ENCODE measurements at places on chromosomes 3 and 15. TPM values are rescaled to one million over a fixed set of nuclear protein-coding genes. Genes with fewer than 3 reads are reported as not detected.
A peak's percentile ranks its signal among the peaks of the same experiment; 100 is the strongest.

DNA sequence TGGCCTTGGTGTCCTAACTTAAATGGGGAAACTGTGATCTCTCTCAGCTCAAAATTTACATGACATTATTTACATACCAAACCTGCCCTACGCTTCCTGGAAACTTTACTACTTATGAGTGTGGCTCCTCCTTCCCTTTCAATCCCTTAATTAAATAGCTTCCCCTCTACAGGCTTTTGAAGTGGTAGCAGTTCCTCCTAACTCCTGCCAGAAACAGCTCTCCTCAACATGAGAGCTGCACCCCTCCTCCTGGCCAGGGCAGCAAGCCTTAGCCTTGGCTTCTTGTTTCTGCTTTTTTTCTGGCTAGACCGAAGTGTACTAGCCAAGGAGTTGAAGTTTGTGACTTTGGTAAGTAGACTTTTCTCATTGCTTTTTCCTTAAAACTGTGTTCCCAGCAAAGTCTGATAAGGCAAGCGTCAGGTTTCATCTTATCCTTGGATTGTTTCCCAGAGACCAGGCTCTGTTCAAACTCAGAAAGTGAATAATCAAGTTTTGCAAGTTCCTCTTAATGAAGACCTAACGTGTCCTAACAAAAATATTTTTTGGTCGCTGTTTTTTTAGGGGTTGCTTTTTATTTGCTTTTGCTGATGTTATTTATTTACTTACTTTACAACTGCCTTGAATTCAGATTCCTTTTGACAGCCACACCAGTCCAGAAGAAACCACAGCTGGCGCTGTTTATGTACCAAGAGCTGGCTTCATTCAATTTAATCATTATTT lies at the start of gene ACP3:
Gene ACP3 (plus strand): TSS at position 179 of the 720 bp plus-strand sequence. CDS start 50 bp downstream, at position 229.
- DNase-seq = no peak
- H3K36me3 ChIP-seq = no peaks in the 10 kb centered on the region
- peak within 1 kb of the TSS; percentile 40 for H3K27ac ChIP-seq

DNA sequence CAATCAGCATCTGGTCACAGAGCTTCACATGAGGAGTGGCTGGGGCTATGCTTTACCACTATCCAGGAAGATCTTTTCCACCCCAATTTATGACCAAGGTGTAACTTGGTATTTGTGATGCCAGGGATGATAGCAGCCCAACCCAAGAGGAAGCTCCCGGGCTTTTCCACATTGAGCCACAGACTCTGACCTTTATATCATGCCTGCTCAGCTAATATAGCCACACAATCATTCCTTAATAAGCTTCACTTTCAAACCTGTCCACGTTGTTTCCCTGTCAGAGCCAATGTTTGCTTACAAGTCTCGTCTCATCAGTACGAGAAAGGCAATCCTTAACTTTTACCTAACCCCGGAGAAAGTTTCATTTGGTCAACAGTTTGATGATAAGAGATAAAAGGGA lies 330.9 kb downstream of the SHQ1 start:
- H3K4me1 ChIP-seq = no peaks in the 10 kb centered on the region
- no peak for DNase-seq

DNA sequence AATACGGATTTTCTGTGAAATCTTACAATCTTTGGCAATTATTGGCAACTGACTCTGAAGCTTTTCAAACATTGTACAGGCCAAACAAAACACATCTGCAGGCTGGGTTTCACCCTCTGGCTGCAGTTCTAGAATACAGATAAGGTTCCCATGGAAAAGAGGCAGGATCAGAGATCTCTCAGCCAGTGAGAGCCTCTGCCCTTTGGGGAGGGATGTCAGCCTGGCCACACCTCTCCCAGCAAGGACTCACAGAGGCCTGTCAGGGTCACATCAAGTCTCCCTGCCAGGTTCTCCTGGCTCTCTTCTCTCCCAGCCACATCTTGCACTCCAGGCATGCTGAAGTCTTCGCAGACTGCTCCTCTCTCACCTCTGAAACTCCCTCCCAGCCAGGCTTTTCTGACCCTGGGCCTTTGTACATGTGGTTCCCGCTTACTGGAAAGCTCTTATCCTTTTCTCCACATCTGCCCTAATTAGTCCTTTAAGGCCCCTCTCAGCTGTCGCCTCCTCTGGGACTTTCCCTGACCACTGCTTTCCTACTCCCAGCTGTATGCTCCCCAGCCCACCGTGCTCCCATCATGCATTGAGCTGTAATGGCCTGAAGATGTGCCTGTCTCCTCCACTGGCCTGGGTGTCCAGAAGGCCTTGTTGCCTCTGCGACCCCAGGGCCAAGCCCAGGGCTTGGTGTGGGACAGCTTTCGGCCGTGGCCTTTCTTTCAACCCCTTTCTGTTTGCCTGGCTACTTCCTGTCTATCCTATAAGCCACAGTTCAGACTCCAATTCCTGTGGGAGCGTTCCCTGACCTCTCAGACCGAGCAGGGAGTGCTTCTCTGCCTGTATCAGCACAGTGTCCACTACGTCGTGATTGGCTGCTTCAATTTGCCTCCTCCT lies 4.3 kb downstream of the RBP1 start:
- H3K27ac ChIP-seq = peak overlapping the region; percentile 93
- no peaks in the 10 kb centered on the region for H3K27me3 ChIP-seq
- H3K4me1 ChIP-seq = peaks cover 80% of the 10 kb centered on the region
- peaks cover 5% of the 10 kb centered on the region for H3K36me3 ChIP-seq
- no peak for DNase-seq
- H3K4me3 ChIP-seq = no peak overlapping the region

GRCh38 chr3:85667744-85668143 lies 709.0 kb downstream of the CADM2 start:
- H3K27ac ChIP-seq = no peak overlapping the region
- no peaks in the 10 kb centered on the region for H3K36me3 ChIP-seq
- no peak overlapping the region for H3K4me3 ChIP-seq
- no peaks in the 10 kb centered on the region for H3K27me3 ChIP-seq
- no peaks in the 10 kb centered on the region for H3K4me1 ChIP-seq
- DNase-seq = no peak

DNA sequence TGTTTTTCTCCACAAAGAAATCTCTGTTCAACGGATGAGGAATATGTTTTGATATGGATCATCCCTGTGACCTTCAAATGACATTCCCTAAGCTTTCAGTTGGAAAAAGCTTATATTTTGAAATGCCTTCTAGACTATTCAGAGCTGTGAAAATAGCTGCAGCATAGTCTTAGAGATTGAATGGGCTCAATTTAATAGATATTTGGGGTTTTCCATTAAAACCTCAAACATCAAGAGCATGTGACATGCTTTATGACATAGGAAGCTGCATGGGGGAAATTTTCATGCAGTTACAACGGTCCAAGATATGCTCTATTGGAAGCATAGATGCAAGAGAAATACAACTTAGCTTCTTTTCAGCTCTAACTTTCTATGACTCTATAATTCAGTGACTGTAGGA lies 102.8 kb downstream of the LSAMP start:
- H3K4me3 ChIP-seq = no peak overlapping the region
- no peak overlapping the region for H3K27ac ChIP-seq
- DNase-seq = no peak
- no peaks in the 10 kb centered on the region for H3K4me1 ChIP-seq
- no peaks in the 10 kb centered on the region for H3K27me3 ChIP-seq
- no peaks in the 10 kb centered on the region for H3K36me3 ChIP-seq

DNA sequence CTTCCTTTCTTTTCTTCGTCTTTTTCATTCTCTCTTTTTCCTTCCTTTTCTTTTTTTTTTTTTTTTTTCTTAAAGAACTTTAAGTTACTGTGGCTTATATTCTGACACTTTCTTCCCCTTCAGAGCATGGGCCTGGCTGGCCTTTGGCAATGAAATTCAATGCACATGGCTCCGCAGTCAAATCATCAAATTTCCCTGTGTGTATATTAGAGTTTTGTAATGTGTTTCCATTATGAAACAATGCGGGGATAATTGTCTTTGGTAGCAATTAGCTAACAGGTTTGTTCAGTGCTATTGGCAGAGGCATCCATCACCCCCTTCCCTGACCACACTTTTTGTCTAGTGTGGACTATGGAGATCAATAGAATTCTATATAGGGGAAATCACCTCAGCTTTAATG lies 80.5 kb downstream of the CDIN1 start:
- H3K4me1 ChIP-seq = no peaks in the 10 kb centered on the region
- no peaks in the 10 kb centered on the region for H3K27me3 ChIP-seq
- H3K36me3 ChIP-seq = no peaks in the 10 kb centered on the region

GRCh38 chr3:70926835-70927234 lies 614.4 kb upstream of the MDFIC2 start:
- H3K4me1 ChIP-seq = no peaks in the 10 kb centered on the region
- no peaks in the 10 kb centered on the region for H3K36me3 ChIP-seq
- H3K27me3 ChIP-seq = no peaks in the 10 kb centered on the region
- H3K27ac ChIP-seq = no peak overlapping the region
- DNase-seq = no peak
- H3K4me3 ChIP-seq = no peak overlapping the region

GRCh38 chr15:48566668-48567067 lies 78.8 kb downstream of the FBN1 start:
- no peaks in the 10 kb centered on the region for H3K36me3 ChIP-seq
- DNase-seq = no peak
- H3K4me1 ChIP-seq = peaks cover 3% of the 10 kb centered on the region
- H3K27me3 ChIP-seq = no peaks in the 10 kb centered on the region

GRCh38 chr3:33940149-33940548 lies 141.7 kb downstream of the PDCD6IP start:
- H3K27me3 ChIP-seq = no peaks in the 10 kb centered on the region
- H3K27ac ChIP-seq = no peak overlapping the region
- H3K4me3 ChIP-seq = no peak overlapping the region
- H3K36me3 ChIP-seq = no peaks in the 10 kb centered on the region
- DNase-seq = no peak
- H3K4me1 ChIP-seq = no peaks in the 10 kb centered on the region

DNA sequence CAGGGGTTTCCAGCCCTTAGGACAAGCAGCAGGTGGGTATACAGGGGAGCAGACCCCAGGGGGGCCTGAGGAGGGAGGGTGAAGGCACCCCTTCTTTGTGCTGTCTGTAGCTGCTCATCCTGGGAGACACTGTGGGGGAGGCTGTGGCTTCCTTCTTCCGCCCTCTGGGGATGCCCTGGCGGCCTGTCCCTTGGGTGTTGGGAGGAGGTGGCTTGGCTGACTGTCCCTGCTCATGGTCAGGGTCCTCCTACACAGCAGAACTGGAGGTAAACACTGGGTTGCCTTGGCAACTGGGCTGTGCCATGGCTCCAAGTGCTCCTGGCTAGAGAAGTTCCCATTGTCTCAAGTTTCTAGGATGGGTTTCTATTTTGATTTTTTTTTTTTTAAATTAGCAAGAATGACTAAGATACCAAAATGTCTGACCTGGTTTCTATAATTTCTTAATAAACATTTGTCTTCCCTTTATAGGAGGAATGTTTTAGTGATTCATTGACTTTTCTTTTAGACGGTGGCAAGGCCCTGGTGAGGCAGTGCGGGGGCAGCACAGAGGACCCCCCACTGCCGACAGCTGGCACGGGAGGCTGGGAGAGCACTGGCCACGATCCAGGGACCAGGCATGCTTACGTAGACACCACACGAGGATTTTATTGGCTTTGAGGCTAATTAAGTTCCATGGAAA lies 12.4 kb downstream of the KLF13 start:
- DNase-seq = no peak
- no peak overlapping the region for H3K4me3 ChIP-seq
- peak overlapping the region; percentile 71 for H3K27ac ChIP-seq
- H3K27me3 ChIP-seq = no peaks in the 10 kb centered on the region

DNA sequence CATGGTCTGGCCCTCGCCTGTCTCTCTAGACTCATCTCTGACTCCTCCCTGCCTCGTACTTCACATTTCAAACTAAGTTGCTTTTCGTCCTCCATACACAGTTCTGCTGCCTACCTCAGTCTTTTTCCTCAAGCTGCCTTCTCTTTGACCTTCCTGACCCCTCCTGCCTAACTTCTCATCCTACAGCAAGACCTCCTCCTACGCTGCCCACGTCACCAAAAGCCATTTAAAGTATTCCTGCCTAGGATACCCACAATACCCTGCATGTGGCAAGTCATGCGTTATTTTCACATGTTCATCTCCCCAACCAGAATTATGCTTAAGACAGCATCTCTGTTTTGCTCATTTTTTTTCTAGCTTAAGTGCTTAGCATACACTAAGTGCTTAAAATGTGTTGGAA lies 56.7 kb downstream of the LHFPL4 start:
- H3K4me1 ChIP-seq = peaks cover 19% of the 10 kb centered on the region
- no peak overlapping the region for H3K27ac ChIP-seq
- H3K4me3 ChIP-seq = no peak overlapping the region
- DNase-seq = no peak
- peaks cover 23% of the 10 kb centered on the region for H3K36me3 ChIP-seq

DNA sequence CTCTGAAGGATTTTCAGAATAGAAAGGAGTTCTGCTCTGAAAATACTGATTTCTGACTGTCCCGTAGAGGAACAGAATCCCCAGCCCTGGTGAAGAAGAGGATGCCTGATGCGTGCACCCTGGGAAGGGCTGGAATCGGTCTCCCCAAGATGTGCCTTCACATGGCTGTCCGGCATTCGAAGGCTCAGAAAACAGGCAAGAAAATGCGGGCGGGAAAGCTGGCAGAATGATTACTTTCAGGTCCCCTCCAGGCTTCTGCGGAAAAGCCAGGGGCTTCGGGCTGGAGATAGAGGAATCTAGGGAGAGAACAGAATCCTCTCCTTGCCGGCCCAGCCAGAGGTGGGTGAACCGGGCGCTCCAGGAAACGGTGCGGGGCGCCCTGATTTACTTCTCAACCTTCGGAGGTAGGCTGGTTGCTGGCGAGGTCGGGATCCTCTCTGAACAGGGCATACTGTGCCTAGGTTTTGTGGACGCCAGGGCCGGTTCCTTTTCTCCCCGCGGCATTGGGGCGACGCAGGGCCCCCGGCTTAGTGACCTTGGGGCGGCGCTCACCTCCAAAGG lies 2.5 kb downstream of the FOXL2NB start:
- H3K4me3 ChIP-seq = peak overlapping the region; percentile 33
- no peak for DNase-seq
- H3K36me3 ChIP-seq = no peaks in the 10 kb centered on the region
- H3K27me3 ChIP-seq = peaks cover 76% of the 10 kb centered on the region
- H3K4me1 ChIP-seq = peaks cover 45% of the 10 kb centered on the region

DNA sequence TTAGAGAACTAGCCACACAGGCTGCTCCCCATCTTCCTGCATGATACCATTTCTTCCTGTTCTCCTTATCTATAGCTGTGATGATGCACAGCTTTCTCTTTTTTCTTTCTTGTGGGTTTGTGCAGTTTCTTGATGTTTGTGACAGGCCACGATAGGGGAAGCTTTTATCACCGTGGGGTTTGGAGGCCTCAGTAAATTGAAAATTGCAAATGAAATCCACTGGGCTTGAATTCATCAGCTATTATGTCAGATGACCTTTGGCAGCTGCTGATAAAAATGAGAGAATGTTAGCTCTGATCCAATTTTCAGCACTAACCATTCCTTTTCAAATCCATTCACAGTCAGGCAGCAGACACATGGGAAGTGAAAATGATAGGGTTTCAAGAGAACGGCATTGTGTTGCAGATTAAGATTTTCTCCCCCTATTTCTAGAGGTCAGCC lies 176.9 kb upstream of the SOX2 start:
- H3K27ac ChIP-seq = no peak overlapping the region
- H3K4me3 ChIP-seq = no peak overlapping the region
- H3K27me3 ChIP-seq = no peaks in the 10 kb centered on the region
- DNase-seq = no peak
- H3K4me1 ChIP-seq = no peaks in the 10 kb centered on the region

- DNase-seq = no peak
- no peaks in the 10 kb centered on the region for H3K36me3 ChIP-seq
- H3K4me3 ChIP-seq = no peak overlapping the region
- no peaks in the 10 kb centered on the region for H3K4me1 ChIP-seq
- no peaks in the 10 kb centered on the region for H3K27me3 ChIP-seq
- H3K27ac ChIP-seq = peak overlapping the region; percentile 72
These were observed 96.0 kb upstream of the PHLDB2 start for GRCh38 chr3:111763001-111763471.

CLDN18 gene
- not detected for total RNA-seq

POPDC2 gene
- 0.89 TPM for total RNA-seq

FOXB1 gene
- total RNA-seq = 2.1 TPM

FANCD2OS gene
- not detected for total RNA-seq

CCK gene
- total RNA-seq = 5.1 TPM

ISLR2 gene
- 5.2 TPM for total RNA-seq
